ENCODE measurements at places on chromosomes 5 and 9.

GRCh38 chr9:133506653-133507038 lies 18.1 kb downstream of the MYMK start:
- DNase-seq, result no peak

DNA sequence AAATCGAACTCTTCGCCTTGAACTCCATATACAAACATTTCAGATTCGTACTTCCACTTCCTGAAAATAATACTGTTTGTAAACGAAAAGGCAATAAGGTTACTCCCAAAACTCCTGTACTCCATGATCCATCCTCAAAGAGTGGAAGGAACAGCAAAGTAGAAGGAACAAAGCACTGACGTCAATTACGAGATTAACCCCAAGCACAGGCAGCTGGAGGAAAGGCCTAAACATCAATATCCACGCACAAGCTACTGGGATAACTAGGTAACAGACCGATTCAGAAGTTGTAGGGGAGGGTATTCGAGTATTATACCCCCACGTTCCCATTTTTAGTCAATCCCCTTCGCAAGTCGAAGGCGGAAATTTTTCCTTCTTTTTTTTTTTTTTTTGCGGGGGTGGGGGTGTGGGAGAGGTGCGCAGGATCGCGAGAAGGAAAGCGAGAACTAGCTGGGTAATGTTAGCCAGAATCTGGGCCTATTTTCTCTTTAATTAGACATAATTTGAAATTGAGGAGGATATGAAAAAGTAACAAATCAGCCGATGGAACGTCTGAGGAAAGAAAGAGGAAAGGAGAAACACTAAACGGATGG lies 909 bp downstream of the AFF4 start:
- peak; percentile 55 for DNase-seq

DNA sequence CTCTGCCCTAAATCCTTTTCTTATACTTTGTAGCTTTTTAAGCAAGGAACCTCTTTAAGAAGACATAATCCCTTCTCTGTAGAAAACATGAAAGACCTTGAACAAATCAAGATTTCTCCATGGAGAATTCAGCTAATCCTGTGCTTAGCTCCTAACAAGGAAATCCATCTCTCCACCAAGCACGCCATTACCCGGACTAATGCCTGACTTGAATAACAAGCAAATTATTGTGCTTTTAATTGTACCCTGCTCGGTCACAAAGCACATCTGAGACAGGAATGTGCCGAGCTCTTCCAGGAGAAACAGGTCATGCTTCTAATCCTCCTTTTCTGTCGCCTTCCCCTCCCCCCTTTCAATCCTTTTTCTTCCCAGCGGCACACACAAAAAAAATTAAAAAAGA lies 141.3 kb downstream of the PSAT1 start:
- DNase-seq, result no peak

DNA sequence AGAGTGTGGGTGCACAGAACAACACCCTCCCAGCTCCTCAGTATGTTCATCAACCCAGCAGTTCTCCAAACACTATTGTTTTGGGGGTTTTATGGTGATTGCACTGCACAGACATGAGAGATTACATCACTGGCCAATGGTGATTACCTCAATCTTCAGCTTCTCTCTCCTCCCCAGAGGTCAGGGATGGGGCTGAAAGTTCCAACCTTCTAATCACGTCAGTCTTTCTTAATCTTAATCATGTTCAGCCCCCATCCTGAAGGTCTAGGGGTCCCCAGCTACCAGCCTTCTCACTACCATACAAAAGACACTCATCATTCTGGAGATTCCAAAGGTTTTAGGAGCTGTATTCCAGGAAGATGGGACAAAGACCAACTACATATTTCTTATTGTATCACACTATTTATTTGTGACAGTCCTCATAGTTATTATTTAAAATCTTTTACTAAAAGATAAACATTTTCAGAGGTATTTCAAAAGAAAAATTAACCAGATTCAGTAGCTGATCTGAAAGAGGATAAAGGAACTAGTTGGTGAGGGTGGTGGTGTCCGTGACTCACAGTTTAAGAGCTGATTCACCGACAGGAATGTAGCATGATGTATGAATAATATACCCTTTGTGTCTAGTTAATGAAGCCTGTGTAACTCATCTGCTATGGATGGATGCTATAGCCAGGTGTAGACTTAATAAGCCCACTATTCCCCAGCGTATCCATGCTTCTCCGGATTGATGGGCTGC lies 35.6 kb downstream of the RASEF start:
- no peak for DNase-seq

- DNase-seq, result no peak
These were observed 566.8 kb upstream of the PTGER4 start for GRCh38 chr5:40112875-40113274.

- DNase-seq, result no peak
These were observed 14.9 kb downstream of the BRD3OS start for GRCh38 chr9:134040176-134040565.

DNA sequence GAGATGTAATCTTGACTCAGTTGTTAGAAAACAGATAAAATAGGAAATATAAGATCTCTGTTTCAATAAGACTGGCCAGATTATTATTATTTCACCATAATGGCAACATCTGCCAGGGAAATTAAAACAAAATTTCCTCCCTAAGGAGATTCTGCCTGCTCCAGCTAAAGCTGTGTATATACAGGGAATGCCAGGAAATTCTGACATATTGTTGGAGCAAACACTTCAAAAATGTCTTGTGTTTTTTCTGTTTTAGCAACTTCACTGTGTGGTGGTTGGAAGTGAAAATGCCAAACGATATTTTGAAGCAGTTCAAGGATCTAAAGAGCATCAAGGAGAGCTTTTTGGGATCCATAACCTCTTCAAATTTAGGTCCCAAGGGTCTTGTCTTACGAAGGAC lies 90.8 kb downstream of the ERCC6L2 start:
- DNase-seq, result no peak

GRCh38 chr5:76790632-76791290 lies 28.1 kb upstream of the F2RL1 start:
- DNase-seq, result peak; percentile 16

- no peak for DNase-seq
These were observed 64.6 kb downstream of the GABRB2 start for GRCh38 chr5:161481922-161482321.

- DNase-seq, result no peak
These were observed 181.4 kb upstream of the TRPM3 start for GRCh38 chr9:71302776-71303175.

DNA sequence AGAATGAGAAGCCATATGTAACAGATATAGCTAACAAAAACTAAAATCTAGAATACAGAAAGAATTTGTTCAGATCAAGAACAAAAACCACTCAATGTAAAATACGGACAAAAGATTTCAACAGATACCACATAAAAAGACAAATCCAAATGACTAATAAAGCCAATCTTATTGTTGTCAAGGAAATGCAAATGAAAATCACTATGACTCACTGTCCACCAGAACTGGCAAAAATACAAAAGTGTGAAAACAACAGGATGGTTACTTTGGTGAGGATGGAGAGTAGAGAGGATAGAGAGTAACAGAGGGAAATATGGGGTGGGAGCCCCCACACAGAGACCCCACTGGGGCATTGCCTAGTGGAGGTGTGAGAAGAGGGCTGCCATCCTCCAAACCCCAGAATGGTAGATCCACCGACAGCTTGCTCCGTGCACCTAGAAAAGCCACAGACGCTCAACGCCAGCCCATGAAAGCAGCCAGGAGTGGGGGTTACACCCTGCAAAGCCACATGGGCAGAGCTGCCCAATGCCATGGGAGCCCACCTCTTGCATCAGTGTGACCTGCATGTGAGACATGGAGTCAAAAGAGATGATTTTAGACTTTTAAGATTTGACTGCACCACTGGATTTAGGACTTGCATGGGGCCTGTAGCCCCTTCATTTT lies 15.2 kb upstream of the RHOBTB3 start:
- DNase-seq, result peak; percentile 62

GRCh38 chr9:1522219-1522767 lies 472.1 kb downstream of the DMRT2 start:
- no peak for DNase-seq

DNA sequence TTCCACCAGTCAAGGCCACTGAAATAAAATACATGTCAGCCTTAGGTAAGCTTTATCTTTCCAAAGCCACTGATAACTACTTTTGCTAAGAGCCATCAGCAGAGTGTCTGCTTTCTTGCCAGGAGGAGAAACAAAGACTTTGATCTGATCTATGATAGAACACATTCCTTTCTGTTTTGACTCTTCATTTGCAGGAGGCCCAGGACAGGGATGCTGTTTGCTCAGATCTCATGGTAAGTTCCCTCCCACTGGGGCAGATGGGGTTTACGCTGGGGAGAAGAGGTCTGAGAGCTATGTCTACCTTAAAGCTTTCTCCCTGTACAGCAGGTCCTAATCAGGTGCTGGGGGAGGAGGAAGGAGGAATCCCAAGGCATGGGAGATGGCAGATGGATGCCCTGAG lies 497.6 kb downstream of the NTRK2 start:
- DNase-seq, result no peak

DNA sequence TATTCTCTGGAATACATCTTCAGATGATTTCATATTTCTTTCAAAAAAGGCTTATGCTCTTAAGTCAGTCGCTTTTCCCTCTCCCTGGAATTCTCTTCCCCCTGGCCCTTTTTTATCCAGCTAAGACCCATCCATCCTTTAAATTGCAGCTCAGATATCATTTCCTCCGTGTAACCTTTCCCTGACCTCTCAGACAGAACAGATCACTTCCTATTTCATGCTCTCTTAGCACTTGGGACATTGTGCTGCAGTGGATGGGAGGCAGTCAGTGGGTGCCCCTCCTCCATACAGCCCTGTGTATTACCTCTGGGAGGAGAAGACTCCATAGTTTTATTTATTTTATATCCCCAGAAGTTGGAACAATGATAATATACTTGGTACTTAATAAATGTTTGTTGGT lies 423.4 kb downstream of the ISL1 start:
- DNase-seq, result no peak

DNA sequence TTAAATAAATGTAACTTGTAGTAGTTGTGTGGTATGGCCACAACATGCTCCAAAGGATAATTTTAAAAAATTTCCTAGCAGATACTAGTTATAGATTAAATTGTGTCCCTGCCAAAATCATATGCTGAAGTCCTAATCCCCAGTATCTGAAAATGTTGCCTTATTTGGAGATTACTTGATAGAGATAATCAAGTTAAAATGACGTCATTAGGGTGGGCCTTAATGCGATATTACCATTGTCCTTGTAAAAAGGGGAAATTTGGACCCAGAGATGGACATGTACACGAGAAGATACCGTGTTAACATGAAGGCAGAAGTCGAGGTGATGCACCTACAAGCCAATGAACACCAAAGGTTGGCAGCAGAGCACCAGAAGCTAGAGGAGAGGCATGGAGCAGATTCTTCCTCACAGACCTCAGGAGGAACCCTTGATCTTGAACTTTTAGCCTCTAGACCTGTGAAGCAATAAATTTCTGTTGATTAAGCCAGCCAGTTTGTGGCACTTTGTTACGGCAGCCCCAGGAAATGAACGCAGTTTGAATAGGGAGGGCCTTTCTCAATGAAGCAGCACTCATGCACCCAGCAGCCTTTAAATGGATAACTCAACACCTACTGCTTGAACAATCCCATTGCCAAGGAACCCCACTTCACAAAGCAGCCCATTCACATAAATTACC lies 148.9 kb downstream of the ARHGAP26 start:
- no peak for DNase-seq

- no peak for DNase-seq
These were observed 261.6 kb downstream of the BNC2 start for GRCh38 chr9:16608906-16609305.

GRCh38 chr5:116404016-116404415 lies 170.6 kb downstream of the SEMA6A start:
- no peak for DNase-seq

GRCh38 chr5:32686799-32687498 lies 24.2 kb upstream of the NPR3 start:
- DNase-seq, result no peak

DNA sequence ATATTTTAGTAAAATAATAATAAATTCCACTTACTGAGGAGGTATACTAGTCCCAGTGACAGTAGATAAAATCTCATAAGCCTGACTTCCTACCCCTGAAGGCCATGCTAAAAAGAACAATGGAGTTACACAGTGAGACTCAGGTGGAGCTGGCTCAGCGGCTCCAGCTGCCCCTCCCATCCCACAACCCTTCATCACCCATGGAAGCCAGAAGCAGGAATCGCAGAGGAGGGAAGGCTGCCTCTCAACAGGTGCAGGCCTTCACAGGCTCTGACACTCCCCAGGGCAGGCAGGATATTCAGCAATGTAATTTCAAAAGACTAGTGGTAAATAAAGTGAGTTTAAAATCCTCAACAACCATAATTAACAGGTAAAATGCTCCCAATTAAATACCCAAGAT lies 67.5 kb downstream of the FANCC start:
- DNase-seq, result no peak

DNA sequence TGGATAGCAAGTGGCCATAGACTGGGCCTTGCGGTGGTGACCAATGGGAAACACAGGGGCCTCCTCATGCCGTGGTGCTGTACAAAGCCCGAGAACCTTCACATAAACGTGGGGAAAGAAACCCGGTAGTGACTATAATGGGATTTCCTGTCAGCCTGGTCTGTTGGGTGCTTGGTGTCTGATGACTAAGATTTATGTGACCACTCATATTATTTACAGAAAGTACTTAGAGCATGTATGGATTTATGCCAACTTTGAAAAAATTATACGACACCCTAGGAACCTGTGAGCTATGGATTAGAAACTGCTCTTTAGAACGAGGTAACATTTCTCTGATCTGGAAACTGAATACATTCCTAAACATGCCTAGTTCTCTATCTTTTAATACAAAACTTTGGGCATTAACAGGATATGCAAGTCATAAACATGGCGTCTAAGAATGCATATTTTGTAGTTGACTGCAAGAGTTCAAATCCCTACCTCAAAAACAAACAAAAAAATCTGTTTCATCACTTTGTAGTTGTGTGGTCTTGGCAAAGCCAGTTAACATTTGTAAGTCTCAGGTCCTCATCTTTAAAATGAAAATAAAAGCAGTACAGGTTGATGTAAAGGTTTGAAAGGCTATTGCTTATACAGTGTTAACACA lies 85.4 kb downstream of the TMEM167A start:
- no peak for DNase-seq

- DNase-seq, result no peak
These were observed 134.3 kb downstream of the OR2K2 start for GRCh38 chr9:111195766-111196165.

- no peak for DNase-seq
These were observed 69.1 kb upstream of the TBCA start for GRCh38 chr5:77845324-77845646.

GRCh38 chr5:118405650-118406061 lies 582.7 kb downstream of the DTWD2 start:
- no peak for DNase-seq

Data from stimulated activated effector memory CD8-positive, alpha-beta T cell treated with anti-CD3 and anti-CD28 coated beads, Interleukin-12 subunit alpha, Interleukin-12 subunit beta, amount 100 ng/mL, for 72 hours (primary cell).